ENCODE measurements at places on chromosomes 3 and 15.
A peak's percentile ranks its signal among the peaks of the same experiment; 100 is the strongest.

- ATAC-seq, result no peak
These were observed 238.4 kb upstream of the PEX5L start for GRCh38 chr3:180275176-180275575.

GRCh38 chr15:96352604-96353405 is 22.3 kb downstream of the NR2F2 start:
- ATAC-seq, result no peak

DNA sequence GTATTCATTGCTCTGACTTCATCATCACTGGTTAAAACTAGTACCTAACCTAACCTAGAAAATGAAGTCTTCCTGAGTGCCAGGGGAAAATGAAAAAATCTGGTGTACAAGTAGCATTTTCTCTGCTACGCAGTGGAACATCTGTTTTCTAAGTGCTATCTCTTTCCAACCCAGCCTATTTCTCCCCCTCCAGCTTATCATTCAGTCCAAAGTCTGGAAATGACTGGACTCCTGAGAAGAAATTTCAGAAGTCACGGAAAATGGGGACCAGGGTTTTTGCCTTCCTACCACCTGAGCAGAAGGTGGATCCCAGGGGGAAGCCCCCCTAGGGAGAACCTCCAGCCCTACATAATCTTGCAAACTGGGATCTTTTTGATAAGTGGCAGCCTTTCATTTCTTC is 9.6 kb upstream of the GLCE start:
- ATAC-seq, result no peak

- no peak for ATAC-seq
These were observed 480.3 kb downstream of the LPP start for GRCh38 chr3:188634285-188634684.

DNA sequence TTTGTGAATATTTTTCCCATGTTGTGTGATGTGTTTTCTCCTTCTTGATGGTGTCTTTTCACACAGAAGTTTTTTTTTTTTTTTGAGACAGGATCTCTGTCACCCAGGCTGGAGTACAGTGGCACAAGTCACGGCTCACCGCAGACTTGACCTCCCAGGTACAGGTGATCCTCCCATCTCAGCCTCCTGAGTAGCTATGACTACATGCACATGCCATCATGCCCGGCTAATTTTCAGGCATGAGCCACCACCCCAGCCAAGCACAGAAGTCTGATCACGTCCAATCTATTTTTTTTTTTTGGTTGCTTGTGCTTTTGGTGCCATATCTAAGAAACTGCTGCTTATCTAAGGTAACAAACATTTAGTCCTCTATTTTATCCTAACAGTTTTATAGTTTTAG is 24.6 kb downstream of the TOMM70 start:
- ATAC-seq, result no peak

DNA sequence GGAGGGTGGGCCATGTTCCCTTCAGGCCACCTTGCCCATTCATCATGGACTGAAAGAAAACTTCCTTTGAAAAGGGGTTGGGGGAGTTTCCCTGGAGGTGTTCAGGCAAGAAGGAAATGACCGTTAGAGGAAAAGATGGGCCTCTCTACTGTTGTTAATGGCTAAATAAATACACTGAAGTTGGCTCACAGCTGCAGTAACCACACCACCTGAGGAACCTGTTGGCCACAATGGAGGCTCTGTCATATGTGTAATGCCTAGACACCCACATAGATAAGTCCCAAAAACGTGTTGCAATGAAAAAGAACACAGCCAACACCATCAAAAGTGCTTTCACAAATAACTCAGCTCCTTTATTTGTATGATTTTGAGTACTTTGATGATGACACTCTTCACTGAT is 38.2 kb upstream of the FAM3D start:
- ATAC-seq, result no peak

- ATAC-seq, result peak; percentile 54
These were observed 147.6 kb downstream of the IL20RB start for GRCh38 chr3:137105277-137105977.

- ATAC-seq, result no peak
These were observed 27.1 kb upstream of the AP4E1 start for GRCh38 chr15:50881121-50882048.

DNA sequence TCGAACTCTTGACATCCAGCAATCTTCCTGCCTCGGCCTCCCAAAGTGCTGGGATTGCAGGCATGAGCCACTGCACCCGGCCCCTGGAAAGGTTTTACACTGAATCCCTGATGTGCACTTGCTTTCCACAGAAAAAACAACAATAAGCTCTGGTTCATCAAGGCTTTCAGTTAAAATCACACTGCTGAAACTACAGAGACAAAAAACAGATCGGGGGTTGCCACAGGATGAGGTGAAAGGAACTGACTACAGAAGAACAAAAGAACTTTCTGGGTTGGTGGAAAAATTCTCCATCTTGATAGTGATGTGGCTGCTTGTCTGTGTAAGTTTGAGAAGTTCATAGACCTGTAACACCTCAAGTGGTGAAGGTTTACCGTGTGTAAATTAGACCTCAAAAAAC is 2.9 kb downstream of the RAB43 start:
- ATAC-seq, result no peak

DNA sequence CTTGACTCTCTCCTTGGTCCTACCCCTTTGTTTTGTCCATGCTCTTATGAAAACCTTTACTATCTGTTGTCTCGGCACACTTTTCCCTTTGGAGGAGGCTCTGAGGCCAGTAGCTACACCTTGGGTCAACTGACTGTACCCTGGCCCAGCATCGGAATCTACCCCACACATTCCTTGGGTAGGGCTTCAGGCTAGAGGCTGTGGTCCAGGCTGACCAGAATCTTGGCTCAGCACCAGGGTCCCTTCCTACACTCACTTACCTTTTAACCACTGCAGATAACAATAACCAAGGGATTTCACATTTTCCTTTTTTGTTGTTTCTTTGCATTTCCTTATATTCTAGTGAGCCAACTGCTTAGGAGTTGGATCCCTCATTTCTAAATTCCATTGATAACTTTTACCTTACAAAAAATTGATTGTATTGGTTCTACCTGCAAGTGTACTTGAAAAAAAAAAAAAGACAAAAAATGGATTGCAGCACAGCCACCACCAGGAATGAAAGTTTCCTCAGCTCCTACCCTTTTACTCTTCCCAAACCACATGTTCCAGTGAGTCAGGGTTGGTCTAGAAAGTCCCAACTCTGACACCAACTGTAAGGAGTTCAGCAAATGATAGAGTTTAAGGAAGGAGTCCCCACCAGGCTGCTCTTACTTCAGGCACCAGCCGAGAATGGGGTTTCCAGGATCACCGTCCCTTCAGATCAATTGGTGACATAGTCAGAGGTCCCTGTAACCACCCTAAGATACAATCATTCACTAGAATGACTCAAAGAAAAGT is 95.6 kb downstream of the FBLN2 start:
- ATAC-seq, result no peak

DNA sequence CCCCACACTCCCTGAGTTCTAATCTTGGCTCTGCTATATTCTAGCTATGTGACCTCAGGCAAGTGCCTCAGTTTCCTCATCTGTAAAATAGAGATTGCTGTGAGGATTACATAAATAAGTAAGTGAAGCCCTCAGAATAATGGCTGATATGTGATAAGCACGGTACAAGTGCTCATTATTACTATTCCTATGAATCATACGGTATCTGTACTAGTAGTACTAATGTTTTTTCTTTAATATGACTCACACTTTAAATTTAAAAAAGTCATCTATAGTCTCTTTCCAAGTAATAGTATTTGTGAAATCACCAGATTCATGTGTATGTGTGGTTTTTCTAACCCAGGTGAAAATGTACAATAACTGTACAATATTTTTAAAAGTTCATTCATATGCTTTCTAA is 58.7 kb downstream of the CLDN11 start:
- ATAC-seq, result no peak

GRCh38 chr3:100615684-100616083 is 6.3 kb downstream of the ADGRG7 start:
- no peak for ATAC-seq

DNA sequence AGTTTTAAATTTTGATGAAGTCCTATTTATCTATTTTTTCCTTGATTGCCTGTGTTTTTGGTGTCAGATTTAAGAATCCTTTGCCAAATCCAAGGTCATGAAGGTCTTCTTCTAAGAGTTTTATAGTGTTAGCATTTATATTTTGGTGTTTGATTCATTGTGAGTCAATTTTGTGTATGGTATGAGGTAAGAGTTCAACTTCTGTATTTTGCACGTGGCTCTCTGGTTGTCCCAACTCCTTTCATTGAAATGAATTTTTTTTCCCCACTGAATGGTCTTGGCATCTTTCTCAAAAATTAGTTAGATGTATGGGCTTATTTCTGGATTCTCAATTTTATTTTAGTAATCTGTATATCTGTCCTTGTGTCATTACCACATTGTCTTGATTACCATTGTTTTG is 57.1 kb upstream of the STRIT1 start:
- no peak for ATAC-seq

GRCh38 chr3:69738315-69738714 is 949 bp upstream of the MITF start:
- no peak for ATAC-seq

- ATAC-seq, result peak; percentile 88
These were observed at the start of gene RNU5B-1 for GRCh38 chr15:65304381-65305149. Gene RNU5B-1 (plus strand): TSS chr15:65304677.

DNA sequence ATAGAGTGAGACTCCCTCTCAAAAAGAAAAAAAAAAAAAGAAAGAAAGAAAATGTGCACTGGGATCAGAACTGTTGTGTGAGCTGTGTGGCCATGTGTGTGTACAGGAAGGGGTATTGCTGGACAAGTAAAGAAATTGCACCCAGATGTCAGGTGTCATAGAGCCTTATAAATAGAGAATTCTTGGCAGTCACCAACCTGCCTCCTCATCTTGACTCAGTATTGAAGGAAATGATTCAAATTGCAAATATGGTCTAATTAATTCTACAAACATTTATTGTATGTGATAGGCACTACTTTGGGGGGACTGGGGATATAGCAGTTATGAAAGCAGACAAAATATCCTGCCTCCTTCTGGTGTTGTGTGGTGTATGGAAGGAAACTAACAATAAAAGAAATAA is 243.8 kb upstream of the TTC14 start:
- ATAC-seq, result no peak

GRCh38 chr3:49362561-49362960 is 4.4 kb upstream of the GPX1 start:
- ATAC-seq, result no peak

GRCh38 chr15:43376017-43376705 is 5.3 kb downstream of the TUBGCP4 start:
- ATAC-seq, result peak; percentile 82

- no peak for ATAC-seq
These were observed 86.4 kb downstream of the WDR76 start for GRCh38 chr15:43913026-43913780.

DNA sequence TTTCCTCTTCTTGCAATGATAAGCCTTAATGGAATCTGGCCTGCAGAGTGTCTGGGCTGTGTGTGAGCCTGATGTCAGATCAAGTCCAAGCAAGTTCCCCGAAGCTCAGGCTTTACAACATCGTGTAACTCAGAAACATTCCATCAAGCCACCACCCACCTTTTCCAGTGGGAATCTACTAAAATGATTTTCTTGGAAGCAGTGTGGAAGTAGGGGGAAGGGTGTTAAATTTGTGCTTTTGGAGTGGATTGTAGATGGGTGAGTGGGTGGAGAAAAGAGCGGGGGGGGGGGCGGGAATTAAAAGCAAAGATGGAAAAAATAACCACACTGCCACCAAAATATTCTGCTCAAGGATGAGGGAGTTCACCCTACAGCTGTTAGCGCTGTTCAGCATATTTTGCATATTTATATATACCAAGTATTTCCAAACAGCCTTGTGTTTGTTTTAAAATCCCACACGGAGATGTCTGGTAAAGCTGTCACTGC is 53.6 kb downstream of the VGLL3 start:
- no peak for ATAC-seq

GRCh38 chr15:91200101-91200754 is 100.2 kb downstream of the SV2B start:
- no peak for ATAC-seq

DNA sequence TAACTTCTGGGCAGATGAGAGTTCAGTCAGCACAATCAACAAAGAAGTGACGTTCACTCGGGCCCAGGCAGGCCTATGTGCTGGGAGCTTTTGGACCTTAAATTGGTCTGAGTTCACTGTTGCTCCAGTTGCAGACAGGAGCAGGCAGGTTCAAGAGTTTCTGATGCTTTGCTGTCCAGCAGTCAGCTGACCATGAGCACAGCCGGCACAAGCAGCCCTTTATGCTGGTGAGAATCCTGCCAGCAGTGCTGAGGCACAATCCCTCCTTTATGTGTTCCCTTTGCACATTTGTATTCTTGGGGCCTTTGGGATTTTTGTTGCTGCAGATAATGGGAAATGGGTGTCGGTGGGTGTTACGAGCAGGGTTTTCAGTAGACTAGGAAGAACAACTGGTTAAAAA is 81.2 kb upstream of the GOLGA8J start:
- no peak for ATAC-seq

GRCh38 chr3:36597422-36597821 is 166.9 kb downstream of the DCLK3 start:
- ATAC-seq, result no peak

DNA sequence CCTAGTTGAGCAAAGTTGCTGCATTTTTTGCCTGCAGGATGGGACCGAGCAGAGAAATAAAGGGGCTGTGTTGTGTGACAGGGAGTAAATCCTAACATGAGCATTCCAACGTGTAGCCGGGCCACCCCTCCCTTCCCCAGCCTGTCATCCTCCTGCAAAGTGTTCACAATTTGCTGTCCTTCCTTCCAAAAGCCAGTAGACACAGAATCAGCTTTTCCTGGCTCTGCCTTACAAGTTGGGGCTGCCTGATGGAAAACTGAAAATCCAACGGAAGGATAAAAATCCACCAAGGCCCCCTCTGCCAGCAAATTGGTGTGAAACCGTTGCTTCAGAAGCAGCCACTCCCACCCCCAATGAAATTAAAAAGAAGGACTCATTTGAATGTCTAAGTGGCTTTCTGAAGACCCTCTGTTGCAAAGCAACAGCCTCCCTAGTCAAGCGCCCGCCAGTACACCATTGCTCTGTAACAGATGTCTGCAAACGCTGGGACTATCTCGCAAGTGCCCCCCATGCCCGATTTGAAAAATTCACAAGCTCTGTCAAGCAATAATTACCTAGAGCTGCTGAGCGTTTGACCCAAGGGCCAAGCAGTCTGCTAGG is 665 bp downstream of the FRMD4B start:
- ATAC-seq, result no peak

DNA sequence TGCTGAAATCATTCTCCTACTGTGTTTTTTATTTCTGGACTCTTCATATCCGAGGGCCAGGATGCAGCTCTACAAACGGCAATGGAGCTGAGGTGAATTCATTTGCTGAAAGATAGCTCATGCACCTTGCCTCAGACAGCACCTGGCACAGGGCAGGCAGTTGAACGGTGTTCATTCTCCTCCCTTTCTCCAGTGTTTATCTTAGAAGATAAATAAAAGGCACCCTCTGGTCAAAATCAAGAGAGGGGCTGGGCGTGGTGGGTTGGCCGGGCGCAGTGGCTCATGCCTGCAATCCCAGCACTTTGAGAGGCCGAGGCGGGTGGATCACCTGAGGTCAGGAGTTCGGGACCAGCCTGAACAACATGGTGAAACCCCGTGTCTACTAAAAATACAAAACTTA is 79.3 kb upstream of the LMOD3 start:
- no peak for ATAC-seq

DNA sequence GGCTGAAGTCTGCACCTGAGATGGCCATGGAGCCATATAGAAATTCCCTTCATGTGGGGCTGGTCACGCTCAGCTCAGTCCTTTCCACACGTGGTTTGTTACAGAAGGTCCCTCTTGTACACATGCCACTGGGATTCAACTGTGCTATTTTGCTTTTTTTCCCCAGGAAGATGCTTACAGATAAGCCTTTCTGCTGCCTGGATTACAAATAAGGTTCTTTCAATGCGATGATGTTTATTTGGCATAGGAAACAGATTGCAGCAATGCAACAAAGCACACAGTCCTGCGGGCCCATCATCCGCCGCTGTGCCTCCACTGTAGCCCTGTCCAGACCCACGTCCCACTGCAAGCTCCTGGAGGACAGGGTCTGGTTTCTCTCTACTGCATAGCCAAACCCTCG is 124.8 kb downstream of the XXYLT1 start:
- ATAC-seq, result no peak
